COLO829 (cell line): ENCODE measurements at places on chromosomes 3 and 15.

- peak; percentile 32 for DNase-seq
These were observed 345.6 kb downstream of the MCTP2 start for GRCh38 chr15:94576889-94577533.

GRCh38 chr15:63497642-63498467, 6.5 kb upstream of the USP3 start:
- no peak for DNase-seq

GRCh38 chr15:29935296-29936004, 113.2 kb upstream of the TJP1 start:
- DNase-seq, result no peak

- no peak for DNase-seq
These were observed 90.4 kb downstream of the BDH1 start for GRCh38 chr3:197465197-197465995.

GRCh38 chr3:46935168-46935858, 41.2 kb downstream of the CCDC12 start:
- DNase-seq, result peak; percentile 97

- DNase-seq, result no peak
These were observed 109.4 kb downstream of the KLHL25 start for GRCh38 chr15:85685356-85685755.

- no peak for DNase-seq
These were observed 37.5 kb downstream of the ZXDC start for GRCh38 chr3:126438186-126438585.

GRCh38 chr3:122864498-122864897, 69.6 kb downstream of the SLC49A4 start:
- DNase-seq, result no peak

DNA sequence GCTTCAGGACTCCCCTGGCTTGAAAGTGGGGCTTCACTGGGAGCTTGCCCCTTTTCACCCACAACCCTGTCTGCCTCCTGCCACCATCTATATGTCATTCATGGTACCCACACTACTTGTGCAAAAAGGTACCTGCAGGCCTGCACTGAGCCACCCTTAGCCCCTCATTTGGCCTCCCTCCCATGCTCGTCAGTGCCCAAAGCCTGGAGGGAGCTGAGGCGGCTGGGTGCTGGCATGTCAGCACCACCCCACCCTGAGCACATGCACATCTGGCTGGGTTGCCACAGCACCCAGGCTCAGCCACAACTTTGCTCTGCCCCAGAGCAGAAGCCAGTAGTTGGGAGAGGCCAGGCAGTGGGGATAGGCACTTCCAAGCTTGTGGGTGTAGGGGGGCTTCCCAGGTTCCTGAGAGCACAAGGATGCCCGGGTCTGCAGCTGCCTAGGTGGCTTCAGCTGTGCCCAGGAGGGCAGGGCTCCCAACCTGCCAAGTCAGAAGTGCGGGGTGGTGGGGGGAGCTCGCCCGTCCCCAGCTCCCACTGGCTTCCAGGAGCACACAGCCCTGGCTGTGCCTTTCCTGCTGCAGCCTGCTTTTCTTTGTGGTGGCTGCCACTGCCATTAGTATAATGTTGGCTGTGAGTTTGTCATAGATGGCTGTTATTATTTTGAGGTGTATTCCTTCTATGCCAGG, 1054.6 kb upstream of the EPHA6 start:
- no peak for DNase-seq

GRCh38 chr15:74835312-74835823, 7.6 kb downstream of the ULK3 start:
- peak; percentile 57 for DNase-seq

DNA sequence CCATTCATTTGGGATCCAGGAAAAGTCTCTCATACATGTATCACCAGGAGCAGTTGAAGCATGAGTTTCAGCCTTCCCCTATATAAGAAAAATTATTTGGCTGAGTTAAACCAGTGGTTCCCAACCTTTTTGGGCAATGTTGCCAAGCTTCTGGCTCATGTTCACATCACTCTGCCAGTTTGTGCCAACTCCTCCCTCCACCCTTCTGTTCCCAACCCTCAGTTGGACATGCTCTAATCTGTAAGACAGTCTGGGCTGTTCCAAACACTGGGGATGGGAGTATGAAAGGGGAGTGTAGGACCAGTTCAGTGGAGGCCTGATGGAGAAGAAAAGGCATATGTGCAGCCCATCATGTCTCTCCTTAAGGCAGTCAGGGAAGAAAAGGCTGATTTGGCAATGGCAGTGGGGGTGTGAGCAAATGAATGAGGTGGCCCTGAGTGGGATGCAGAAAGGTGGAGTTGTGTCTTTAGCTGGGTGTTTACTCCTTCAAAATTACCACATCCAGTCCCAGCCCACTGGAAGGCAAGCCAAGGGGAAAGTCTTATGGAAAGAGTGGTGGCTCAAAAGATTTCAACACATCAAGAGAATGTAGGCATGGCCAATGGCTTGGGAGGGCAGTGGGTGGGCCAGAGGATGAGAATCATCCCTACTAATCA, 32.0 kb upstream of the PRICKLE2 start:
- DNase-seq, result no peak

DNA sequence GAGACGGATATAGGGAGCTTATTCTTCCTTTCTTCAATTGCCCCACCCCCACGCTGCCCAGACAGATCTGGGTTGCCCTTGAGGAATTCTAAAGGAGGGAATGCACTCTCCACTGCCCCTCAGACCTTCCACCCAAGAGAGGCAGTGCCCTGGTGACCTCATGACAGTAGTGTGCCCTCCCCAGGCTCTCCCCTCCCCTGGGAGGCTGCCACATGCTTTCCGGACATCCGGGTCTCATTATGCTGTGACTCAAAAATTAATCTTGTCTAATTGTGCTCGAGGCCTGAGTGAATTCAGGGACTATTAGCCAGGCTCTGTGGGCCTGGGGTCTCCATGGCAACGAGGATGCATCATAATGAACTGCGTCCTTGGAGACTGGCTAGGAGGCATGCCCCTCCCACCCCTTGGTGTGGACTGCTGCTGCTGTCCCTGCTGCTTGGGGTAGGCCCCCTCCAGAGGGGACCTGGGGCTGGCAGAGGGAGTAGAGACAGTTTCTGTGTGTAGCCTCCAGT, 20.8 kb downstream of the CORO2B start:
- peak; percentile 82 for DNase-seq

DNA sequence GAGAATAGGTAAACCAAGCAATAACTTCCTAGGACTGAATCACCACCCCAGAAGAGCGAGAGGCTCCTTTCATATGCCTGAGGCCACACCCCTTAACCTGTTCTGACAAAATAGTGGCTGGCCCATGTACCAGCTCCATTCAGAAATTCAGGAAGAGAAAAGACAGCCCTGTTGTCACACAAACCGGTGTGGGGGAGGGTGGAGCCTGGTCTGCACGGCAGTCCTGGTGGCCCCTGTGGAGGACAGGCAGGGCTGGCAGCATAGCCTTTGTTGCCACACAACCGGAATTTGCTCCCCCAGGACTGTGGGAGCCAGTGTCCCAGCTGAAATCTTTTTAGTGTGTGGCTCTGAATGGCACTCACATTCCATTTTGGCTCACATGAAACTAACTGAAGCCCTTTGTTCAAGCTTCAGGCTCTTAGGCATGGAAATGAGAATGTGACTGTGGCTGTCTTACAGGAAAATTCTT, 23.8 kb downstream of the RLBP1 start:
- DNase-seq, result peak; percentile 98

- peak; percentile 27 for DNase-seq
These were observed 751.7 kb upstream of the GOLIM4 start for GRCh38 chr3:168847291-168847883.

DNA sequence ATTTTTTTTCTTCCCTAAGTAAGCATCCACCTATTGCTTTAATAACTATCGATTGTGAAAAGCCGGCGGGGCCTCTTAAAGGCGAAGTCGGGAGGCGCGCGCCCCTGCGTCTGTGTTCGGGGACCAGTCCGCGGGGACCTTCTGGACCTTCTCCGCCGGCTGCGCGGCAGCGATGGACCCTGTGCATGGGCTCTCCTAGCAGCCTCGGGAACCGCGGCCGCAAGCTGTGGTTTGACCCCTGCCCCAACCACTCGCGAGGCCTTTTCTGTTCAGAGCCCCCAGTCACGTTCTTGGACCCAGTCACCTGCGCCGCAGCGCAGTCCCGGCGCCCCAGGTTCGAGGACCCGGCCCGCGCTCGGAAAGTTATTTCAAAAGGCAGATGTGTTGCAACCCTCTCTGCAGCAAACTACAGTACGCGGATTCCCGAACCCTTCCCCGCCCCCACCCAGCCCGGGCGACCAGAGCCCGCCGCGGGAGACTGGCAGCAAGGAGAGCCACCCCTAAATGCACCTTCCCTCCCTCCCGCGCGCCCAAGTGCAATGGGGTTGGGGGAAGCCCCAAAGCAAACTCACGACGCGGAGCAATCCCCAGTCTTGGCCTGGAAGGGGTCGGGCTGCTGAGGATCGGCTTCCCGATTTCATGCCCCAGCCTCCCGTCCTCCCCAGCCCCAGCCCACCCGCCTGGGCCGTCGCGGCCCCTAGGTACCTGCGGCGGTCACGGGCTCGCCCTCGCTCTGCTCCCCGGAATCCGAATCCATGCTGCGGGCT, 684 bp downstream of the TNFAIP8L3 start:
- DNase-seq, result no peak

DNA sequence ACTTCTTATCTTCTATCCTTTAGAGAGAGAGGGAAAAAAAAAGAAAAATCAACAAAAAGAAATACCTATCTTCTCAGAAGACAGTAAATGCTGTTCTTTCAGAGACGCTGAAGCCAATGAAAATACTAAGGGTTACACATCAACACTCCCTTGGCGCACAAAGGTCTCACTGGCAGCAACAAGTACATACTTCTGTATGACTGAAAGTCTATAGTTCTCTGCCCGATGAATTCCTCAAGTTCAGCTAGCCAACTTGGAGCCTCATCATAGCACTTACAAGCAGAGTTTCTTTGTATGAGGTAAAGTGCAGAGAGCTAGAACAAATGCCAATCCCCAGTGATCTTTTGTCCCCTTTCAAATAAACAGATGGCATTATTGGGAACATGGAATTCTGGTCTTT, 62.7 kb downstream of the CPNE4 start:
- no peak for DNase-seq

- no peak for DNase-seq
These were observed 91.1 kb downstream of the MYRIP start for GRCh38 chr3:39900462-39901002.

DNA sequence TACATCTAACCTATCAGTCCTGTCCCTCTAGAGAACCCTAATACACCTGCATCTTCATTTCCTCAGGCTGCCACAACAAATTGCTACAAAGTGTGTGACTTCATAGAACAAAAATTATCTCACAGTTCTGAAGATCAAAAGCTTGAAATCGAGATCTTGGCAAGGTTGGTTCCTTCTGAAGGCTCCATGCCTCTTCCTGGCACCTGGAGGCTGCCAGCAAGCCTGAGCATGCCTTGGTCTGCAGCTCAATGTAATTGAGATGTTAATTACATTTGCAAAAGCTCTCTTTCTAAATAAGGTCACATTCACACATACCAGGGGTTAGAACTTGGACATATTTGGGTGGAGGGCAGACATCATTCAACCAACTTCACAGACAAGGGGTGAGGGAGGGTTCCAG, 86.4 kb upstream of the ABHD17C start:
- no peak for DNase-seq

DNA sequence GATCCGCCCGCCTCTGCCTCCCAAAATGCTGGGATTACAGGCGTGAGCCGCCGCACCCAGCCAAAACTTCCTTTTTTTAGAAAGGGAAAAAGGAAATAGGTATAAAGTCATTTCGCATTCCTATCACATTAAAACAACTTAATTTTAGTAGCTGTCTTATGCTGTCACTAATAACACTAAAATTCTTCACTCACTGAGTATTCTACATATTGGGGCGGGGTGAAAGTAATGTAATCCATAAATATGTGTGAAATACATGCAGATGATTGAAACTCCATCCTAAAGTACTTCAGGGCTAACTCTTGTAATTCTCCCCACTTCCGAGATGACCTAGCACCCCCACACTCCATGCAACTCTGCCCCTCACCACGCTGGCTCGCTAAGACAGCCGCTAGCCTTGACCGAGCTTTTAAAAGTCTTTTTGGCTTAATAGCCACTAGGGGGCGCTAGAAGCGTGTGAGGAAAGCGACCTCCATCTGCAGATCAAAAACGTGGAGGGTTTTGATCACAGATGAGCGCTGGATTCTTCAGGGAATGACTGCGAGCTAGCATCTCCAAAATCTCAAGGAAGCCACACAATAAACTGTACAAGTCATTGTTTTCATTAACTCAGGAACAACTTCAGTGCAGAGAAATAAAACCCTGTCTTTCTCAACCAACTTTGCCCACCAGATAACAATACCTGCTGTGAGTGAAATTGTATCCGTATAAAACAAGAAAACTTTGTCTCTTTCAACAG, 129.3 kb upstream of the IGF1R start:
- DNase-seq, result peak; percentile 84

GRCh38 chr15:52256366-52256765, 39.2 kb downstream of the MYO5C start:
- DNase-seq, result peak; percentile 70

- no peak for DNase-seq
These were observed 192.0 kb downstream of the GHSR start for GRCh38 chr3:172256101-172256734.

- DNase-seq, result no peak
These were observed 24.5 kb downstream of the SEMA7A start for GRCh38 chr15:74409225-74409624.

DNA sequence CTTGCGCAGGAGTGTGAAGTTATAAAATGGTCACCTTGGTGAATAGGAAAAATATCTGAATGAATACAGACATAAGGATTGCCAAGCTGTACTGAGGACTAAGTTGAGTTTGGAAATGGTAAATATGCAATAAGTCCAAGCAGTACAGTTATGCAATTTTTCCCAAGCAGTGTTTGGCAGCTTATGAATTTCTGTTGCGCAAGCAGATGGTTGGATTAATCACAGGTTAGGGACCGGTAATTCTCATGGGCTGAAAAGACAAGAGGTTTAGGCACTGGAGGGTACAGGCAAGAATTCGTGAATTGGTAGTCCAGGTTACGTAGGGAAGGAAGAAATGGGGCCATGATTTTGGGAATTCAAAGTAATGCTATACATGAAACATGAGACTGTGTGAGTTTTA, 210.3 kb downstream of the RAP2B start:
- DNase-seq, result no peak

- DNase-seq, result no peak
These were observed 66.2 kb upstream of the TTBK2 start for GRCh38 chr15:42986693-42987342.

DNA sequence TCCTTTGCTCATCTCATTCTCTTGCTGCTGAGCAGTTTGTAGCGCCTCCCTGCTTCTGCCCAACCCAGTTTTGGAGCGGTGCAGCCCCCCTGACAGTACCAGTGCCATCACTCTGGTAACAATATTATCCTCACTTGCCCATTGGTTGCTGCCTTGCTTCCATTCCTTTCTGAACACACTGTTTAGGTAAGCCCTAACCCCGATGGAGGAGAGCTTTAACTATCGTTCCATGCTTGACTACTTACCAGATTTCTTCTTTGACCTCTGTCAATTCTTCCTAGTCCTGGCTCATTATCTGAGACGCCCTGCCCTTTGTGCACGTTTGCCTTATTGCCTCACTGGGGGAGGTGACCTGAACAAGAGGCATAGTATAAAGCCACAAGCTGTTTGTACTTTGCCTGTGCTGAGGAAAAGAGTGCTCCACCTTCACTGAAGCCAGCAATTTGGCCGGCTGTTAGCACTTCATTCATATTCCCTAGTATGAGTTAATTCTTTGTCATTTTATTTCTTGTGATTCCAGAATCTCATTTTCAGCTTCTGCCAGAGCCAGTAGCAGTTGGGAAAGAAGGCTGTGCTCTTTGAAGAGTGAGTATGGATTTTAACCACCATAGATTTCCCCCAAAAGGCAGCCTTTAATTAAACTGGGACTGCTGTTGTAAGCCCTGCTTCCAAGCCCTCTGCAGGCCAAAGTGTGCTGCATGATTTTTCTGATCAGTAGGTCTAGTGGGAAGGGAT, 11.9 kb downstream of the ABHD6 start:
- DNase-seq, result no peak
